ENCODE measurements at places on chromosomes 4 and X.

- DNase-seq = no peak
Observed at GRCh38 chr4:124019749-124020549, 623.4 kb downstream of the SPRY1 start.

DNA sequence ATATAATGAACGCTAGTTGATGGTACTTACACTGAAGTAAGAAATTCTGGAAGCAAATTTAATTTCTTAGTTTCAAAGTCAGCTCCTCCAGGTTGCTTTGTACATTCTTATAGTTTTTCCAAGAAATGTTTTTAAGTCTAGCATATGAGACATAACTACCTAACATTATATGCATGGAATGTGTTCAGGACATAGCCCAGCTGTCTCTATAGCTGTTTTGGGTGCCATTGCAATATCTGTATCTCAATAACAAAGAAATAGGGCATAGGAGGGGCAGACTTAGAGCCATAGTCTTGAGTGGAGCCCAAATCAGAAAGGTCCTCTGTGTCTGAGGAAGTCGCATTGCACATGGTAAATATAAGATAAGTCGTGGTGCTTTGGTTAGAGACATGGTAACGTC, 143.4 kb downstream of the CBR4 start:
- DNase-seq = no peak

DNA sequence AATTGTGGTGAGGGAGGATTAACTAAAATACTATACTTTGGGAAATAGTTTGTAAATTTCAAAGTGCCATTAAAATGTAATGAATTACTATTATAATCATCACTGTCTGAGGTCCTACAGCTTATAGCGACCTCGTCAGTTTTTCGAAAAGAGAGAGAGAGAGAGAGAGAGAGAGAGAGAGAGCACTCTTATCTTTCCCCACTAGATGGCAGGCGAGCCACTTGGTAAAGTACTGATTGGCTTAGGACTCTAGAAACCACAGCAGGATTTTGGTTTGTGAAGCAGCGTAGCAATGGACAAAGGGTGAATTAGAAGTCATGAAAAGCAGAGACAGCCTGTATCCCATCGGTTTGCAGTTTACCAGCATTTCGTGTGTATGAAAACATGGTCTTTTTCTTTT, 52.5 kb downstream of the LINC00632 start:
- peak; percentile 29 for DNase-seq

DNA sequence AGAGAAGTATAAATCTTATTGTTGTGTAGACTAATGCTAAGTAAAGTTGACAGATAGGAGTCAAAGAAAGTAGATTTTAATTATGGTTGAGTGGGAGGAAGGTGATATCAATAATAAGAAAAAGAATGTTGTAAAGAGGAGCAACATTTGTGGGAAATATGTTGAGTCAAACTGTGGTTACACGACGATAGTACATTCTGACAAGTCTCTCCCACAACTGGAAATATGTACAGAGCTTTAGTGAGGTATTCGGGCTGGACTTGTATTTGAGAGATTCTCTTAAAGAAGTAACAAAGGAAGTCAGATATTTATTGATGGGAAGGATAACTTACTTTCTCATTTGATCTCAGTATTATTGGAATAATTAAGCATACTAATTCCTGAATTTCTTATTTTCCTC, 525.3 kb upstream of the MAGEB2 start:
- DNase-seq = no peak

DNA sequence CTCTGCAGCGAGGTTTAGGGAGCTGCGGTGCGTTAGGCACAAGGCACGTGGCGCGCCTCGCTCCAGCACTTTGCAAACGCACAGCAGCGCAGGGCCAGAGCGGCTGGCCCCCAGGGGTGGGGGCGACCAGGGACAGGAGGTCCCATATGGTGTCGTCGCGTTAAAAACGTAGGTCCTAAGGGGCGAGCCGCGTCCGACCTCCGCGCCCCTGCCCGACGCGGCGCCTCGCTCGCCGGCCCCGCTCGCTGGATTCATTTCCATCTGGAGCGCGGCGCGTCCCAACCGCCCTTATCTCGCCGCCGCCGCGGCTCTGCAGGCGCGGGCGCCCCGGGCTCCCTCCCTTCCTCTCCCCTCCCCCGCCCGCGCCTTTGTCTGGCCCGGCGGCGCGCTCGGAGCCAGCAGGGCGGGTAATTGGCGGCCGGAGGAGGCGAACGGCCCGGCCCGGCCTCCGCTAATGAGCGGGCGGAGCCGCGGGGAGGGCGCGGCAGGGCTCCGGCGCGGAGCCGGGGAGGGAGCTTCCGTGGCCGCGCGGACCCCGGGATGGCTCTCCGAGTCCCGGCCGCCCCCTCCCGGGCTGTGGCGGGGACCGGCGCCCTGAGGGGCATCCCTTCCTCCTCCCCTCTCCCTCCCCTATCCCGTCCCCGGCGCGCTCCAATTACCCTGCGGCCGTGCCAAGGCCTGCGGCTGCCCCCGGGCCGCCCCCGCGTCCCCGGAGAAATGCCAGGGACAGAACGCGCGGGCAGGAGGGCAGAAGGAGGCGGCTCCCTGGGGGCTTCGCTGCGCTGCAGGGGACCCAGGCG, 409.0 kb downstream of the BCOR start:
- DNase-seq = peak; percentile 28

DNA sequence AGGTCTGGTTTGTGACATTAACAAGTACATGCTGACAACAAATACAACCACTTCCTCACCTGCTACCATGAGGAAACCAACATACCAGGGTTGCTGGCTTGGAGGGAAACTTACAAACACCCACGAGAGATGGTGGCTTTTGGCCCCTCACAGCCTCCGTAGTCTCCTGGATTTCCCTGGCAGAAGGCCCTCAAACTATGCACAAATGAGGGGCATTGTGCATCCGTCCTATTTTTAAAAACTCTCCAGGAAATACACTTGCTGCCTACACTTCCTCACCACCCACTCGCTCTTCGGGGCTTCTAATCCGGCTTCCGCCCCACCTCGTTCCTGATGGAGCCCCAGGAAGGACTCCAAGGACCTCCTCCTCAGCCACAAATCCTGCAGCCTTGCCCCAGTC, 355.0 kb upstream of the GATB start:
- DNase-seq = peak; percentile 73

GRCh38 chr4:112266823-112267222, 18.9 kb downstream of the TIFA start:
- peak; percentile 24 for DNase-seq

- no peak for DNase-seq
Observed at GRCh38 chrX:13755254-13755653, 20.7 kb downstream of the OFD1 start.

- DNase-seq = no peak
Observed at GRCh38 chrX:69313617-69314290, 148.5 kb upstream of the PJA1 start.

DNA sequence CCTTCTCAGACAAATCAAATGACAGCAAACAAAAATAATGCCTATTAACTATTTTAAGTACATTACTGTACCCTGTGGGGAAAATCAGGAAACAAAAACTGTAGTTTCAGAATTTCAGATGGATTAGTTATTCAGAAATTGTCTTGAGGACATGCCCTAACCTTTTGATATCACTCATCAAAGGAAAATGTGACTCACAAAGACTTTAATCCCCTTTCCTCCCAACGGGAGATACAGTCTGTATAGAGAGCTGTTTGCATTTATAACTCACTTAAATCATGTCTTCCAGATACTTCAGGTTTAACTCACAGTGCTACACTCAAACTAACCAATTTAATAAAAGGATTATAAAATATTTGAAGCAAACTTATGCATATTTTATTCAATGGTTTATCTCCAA, 304.0 kb downstream of the MAPK10 start:
- DNase-seq = no peak

GRCh38 chr4:77332696-77333270, 175.8 kb downstream of the CCNG2 start:
- no peak for DNase-seq

DNA sequence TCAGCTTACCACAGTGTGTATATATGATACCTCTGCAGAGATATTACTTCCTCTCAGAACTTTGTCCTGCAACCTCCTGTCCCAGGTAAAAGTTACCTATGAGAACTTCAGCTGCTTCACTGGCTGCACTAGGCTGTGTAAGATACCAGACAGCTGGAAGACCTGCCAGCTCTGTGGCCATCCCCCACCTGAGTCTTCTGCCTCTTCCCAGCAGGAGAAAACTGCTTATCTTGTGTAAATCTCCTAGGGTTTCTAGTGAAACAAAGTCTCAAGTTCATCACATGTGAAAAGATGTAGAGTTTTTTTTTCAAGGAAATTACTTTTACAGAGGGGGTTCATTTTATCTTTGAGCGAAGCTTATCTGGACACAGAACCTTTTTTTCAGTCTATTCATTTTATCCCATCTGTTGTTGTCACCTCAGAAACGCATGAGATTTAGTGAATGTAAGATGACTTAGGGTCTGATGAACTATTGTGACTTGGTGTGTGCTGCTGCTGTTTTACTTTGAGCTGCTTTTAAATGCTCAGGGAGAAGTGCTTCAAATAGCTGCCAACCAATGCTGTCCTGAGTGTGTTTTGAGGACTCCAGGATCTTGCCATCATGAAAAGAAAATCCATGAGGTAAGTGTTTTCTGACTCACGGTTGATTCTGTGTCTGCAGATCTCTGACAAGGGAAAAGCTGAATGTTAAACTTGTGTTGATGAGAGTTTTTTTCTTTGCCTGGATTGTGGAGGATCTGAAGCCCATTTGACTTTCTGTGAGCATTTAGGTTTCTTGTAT, 187.8 kb downstream of the FRAS1 start:
- no peak for DNase-seq

DNA sequence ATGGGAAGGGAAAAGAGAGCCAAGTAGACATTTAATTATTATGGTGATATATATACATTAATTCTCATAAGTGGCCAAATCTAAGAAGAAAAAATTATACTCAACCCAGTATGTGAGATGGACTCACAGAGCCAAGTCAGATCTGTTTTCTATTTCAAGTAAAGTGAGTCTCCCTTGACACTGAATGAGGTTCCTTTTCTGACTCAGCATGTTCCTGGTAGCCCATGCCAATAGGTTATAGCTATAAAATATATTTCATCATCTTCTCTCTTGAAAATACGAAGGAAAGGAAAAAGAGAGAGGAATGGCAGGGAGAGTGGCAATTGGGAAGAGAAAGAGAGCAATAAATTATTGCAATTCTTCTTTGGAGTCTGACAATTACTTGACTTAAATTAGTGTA, 68.8 kb upstream of the GRIA2 start:
- DNase-seq = no peak

- no peak for DNase-seq
Observed at GRCh38 chrX:2917767-2918166, 11.4 kb downstream of the ARSD start.

DNA sequence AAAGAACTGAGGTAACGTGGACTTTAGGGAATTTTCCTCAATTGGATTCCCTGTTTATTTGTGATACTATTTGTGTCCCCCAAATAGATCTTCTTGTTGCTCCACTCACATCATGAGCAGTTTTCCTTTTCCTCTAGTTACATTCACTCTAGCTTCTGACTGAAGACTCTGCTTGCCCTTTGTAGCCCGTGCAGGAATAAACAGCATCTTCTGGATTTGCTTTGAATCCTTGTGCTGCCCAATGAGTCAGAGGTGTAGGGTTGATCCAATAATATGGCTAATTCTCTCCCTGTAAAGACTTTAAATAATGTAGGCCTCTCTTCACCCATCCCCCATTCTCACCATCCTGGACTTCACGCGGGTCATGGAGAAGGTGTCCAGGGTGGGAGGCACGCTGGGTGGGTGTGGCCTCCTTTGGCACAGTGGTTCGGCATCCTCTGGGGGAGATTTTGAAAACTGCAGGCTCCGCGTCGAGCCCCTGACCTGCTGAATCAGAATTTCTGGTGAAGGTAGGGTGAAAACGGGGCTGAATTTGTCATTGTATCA, 9.0 kb downstream of the HAND2 start:
- no peak for DNase-seq

- no peak for DNase-seq
Observed at GRCh38 chrX:39293203-39293602, 491.9 kb downstream of the MID1IP1 start.

DNA sequence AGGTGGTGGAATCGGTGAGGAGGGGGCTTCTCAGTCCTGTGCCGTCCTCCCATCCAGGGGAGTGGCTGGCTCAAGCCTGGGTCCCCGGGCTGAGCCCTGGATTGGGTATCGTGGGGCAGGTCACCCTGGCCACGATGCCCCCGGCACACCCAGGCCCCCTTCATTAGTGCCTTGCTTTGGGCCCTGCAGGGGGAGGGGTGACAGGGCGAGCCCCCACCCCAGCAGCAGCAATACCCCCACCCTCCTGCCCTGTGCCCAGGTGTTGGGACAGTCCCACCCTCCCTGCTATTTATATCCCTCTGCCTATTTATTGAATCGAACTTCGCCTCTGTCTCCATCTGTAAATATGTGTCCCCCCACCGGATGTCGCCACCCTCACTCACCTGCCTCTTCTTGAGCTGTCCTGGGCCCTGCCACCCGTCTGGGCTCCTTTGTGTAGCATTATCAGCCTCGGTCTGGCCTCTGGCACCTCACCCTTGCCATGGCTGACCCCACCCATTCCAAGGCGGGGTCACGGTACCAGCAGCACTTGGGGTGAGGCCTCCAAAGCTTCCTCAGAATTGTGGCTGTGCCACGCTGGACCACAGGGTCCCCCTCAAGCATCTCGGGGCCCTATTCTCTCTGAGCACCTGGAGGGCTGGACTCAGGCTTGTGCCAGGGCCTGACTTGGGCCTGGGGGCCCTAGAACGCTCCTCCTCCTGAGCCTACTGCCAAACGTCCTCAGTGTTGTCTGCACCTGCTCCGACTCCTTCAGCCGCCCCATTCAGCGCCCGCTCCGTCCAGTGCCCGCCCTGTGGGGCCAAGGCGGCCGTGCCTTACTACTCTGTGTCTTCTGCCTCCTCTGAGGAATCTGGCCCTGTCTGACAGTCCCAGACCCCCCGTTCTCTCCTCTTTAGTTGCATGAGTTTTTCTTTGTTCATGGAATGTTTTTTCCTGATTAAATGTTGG, 6.1 kb downstream of the LAGE3 start:
- DNase-seq = no peak

- DNase-seq = no peak
Observed at GRCh38 chr4:125125276-125125675, 189.5 kb upstream of the FAT4 start.

GRCh38 chrX:116317409-116317808, 119.0 kb upstream of the SLC6A14 start:
- no peak for DNase-seq

DNA sequence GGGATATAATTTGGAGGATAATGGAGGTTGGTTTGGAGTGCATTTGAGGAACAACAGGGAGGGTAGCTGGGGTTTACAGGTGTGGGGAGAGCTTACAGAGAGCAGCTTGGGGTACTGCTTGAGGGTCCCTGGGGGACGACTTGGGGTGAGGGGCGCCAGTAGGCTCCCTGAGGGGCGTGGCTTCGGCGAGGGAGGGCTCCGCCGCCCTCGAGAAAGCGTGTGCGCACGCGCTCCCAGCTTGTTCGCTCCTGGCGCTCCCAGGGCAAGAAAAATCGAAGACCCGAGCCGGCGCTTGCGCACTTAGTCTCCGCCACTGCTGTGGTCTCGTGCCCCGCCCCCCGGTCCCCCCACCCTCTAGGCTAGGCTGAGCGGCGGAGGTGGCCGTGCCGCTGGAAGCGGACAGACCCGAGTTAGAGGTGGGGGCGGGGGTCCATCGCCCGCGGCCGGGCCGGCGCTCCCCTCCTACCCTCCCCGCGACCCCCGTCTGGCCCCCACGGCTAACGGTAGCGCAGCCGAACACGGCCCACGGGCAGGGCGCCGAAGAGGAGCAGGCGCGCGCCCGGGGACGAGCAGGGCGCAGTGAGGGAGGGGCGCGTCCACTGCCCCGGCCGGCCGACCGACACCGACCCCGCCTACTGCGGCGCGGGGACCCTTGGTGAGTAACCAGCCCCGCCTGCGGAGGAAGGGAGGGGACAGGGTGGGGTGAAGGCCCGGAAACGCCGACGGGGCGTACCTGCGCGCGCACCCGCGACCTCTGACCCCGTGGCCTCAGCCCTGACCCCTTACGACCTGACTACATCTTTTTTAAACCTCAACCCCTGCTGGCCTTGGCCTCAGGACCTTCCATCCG, 5.4 kb upstream of the CCDC120 start:
- no peak for DNase-seq

Measured in kidney capillary endothelial cell (primary cell).